ENCODE measurements at places on chromosomes 7 and 10.
A peak's percentile ranks its signal among the peaks of the same experiment; 100 is the strongest.

DNA sequence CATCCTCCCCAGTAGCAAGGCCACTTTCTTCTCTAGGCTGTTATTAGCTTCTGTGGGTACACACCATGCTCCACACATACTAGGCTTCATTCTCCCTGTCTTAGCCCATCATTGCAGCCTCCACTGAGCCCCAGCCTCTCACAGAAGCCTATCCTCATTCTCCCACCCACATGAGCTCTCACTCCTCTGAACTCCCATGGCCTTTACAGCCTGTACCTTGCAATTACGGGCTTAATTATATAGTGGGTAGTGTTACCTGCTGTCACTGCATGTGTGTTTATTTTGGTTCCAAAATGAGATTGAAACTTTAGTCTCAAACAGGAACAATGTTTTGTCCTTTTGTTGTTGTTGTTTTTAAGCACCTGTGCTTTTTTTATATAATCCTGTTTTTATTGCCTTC, 460.0 kb downstream of the KCNMA1 start:
- H3K4me1 ChIP-seq, result peaks cover 4% of the 10 kb centered on the region
- no peaks in the 10 kb centered on the region for H3K36me3 ChIP-seq
- no peak for DNase-seq
- no peak overlapping the region for H3K27ac ChIP-seq
- H3K27me3 ChIP-seq, result no peaks in the 10 kb centered on the region

DNA sequence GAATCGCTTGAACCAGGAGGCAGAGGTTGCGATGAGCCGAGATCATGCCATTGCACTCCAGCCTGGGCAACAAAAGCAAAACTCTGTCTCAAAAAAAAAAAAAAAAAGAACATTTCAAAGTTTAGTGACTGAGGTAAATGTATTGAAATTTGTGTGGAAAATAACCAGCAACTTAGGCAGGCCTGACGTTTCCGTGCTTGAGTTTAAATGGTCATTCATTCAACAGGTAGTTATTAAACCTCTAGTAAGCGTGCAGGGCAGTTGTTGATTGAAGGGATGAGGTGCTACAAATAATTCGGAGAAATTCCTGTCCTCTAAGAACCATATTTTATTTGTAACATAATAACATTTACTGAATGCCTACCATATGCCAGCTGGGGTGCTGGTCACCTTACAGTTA, 135.3 kb downstream of the PRKAG2 start:
- no peak overlapping the region for H3K27ac ChIP-seq
- DNase-seq, result no peak
- H3K4me3 ChIP-seq, result no peak overlapping the region
- no peaks in the 10 kb centered on the region for H3K27me3 ChIP-seq
- peaks cover 15% of the 10 kb centered on the region for H3K4me1 ChIP-seq
- H3K36me3 ChIP-seq, result peaks cover 2% of the 10 kb centered on the region

- H3K27ac ChIP-seq, result no peak overlapping the region
- no peak overlapping the region for H3K4me3 ChIP-seq
- no peaks in the 10 kb centered on the region for H3K27me3 ChIP-seq
- no peak for DNase-seq
Observed at GRCh38 chr10:115856580-115856979, 416.4 kb downstream of the GFRA1 start.

- H3K27me3 ChIP-seq, result peaks cover 23% of the 10 kb centered on the region
- no peak overlapping the region for H3K27ac ChIP-seq
- peaks cover 19% of the 10 kb centered on the region for H3K4me1 ChIP-seq
- no peak overlapping the region for H3K4me3 ChIP-seq
Observed at GRCh38 chr7:39317107-39317506, 249.1 kb upstream of the YAE1 start.

- H3K4me3 ChIP-seq, result no peak overlapping the region
- H3K4me1 ChIP-seq, result peaks cover 3% of the 10 kb centered on the region
- no peaks in the 10 kb centered on the region for H3K36me3 ChIP-seq
Observed at GRCh38 chr10:109019001-109019424, 904.3 kb downstream of the XPNPEP1 start.

DNA sequence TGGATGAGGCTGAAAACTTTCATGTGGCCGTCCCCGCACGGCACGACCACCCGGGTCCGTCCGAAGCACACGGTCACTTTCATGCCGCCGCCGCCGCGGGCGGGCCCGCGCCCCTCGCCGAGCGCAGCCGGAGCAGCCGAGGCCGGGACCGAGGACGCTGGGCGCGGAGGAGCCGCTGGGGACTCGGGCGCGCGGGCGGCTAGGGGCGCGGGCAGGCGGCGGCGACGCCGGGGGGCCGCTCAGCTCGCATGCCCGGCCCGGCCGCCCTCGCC, 247 bp downstream of the PARD3 start:
- DNase-seq, result no peak
- H3K4me1 ChIP-seq, result peaks cover 40% of the 10 kb centered on the region
- peaks cover 5% of the 10 kb centered on the region for H3K27me3 ChIP-seq
- no peaks in the 10 kb centered on the region for H3K36me3 ChIP-seq

DNA sequence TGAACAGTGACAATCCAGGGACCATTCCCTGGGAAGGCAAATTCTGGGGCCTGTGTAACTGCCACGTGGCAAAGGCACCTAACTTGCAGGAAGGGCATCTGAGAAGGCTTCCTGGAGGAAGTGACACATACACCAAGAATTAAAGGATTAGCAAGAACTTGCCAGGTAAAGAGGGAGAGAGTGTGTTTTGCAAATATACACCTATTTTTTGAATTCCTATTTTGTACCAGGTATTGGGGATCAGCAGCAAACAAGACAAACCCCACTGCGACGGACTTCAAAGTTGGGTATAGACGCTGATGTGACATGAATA, 206.5 kb upstream of the ZMIZ1 start:
- peaks cover 3% of the 10 kb centered on the region for H3K27me3 ChIP-seq
- no peak overlapping the region for H3K4me3 ChIP-seq
- no peaks in the 10 kb centered on the region for H3K36me3 ChIP-seq
- no peak for DNase-seq
- H3K27ac ChIP-seq, result no peak overlapping the region

DNA sequence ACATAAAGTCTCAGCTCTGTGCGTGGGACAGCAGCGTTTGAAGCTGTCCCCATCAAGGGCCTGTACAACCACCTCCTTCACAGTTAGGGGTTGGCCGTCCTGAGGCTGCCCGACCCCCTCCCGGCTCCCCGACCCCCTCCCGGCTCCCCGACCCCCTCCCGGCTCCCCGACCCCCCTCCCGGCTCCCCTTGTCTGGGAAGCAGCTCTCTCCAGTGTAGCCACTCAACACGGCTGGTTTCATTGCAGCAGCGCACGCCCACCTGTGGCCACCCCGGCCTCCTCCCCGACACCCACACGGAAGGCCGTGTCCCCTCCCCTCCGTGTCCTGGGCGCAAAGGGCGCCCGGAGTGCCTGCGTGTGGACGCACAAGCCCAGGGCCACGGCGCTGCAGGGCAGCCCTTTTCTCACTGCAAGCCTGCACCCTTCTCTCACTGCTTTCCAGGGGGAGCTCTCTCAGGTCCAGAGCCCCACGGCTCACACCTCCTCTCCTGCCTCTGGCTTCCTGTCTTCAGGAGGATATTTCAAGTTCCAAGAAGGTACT, 20.9 kb upstream of the FAM20C start:
- H3K36me3 ChIP-seq, result no peaks in the 10 kb centered on the region
- DNase-seq, result no peak
- H3K4me3 ChIP-seq, result no peak overlapping the region
- H3K27ac ChIP-seq, result no peak overlapping the region

DNA sequence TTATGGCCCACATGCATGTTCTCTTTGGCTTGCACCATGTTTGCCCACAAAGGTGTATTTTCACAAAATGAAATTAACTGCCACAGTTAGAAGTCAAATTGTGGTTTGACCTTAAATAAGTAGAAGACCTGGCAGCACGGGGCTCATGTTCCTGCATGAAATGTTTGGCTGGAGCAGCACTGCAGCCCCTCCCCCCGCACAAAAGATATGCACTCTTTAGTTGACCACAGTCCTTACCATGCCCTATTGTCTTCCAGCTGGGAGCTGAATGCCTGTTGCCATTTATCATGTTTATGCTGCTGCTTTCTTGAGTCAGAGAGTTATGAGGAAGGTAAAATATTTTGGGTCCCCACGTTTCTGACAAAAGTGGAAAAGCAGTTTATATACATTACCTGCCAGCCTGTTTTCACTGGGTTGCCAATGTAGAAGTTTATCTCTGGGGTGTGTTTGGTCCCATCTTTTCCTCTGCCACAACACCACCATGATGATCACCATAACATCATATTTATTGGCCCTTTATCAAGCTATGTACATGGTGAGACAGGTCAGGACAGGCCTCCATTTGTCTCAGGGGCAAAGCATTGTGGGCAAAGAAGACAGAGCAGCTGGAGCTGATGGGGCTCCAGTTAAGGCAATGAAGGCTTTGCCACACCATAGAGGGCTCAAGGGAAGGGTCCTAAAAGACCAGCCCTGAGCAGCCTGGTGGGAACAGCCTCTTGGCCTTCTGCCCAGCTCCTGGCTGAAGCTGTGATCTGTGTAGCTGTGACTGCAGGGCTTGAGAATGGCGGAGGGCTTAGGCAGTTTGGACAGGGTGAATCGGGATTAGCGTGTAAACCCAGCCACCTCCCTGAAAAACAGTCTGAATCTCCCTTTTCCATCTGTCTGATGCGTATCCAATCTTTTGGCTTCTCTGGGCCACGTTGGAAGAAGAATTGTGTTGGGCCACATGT, 5.4 kb downstream of the PRF1 start:
- DNase-seq, result no peak
- peaks cover 12% of the 10 kb centered on the region for H3K4me1 ChIP-seq

DNA sequence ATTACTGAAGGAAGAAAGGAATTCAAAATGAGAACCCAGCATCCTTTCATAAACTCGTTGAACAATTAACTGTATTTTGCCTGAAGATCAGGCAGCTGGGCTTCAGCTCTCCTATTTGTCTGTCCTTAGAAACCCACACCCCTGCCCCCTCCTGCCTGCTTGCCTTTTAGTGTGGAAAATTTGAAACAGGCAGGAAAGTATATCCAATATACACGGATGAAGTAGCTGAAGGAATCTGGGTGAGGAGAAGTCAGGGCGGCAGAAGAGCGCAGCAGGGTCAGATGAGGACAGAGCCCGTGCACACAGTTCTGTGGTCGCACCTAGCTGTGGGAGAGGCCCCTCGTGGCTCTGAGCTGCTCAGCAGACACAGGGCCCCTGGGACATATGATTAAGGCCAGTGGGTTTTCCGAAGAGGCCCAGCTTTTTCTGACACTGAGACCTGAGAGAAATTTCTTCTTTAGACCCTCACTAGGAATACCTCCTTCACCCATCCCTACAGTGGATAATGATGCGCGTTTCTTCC, 87.9 kb downstream of the ACTR3B start:
- H3K27ac ChIP-seq, result no peak overlapping the region
- DNase-seq, result no peak
- H3K36me3 ChIP-seq, result peaks cover 3% of the 10 kb centered on the region
- no peaks in the 10 kb centered on the region for H3K4me1 ChIP-seq

DNA sequence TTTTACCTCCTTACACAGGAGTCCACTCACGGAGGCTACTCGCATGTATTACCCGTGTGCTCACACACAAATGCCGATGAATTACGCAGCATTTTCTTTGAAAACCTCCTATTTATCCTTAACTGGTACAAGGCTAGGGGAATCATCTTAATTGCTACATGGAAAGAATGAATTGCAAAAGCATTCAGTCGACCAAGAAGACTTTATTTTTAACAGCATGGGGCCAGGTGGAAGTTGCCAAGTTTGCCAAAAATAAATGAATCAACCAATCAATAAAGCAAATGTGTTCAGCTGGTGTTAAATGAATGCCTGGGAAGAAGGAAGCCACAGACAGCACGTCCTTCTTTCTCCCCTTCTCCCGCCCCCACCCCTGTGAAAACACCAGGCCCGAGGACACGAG, 55.8 kb downstream of the CTBP2 start:
- no peak overlapping the region for H3K27ac ChIP-seq
- no peak overlapping the region for H3K4me3 ChIP-seq
- peaks cover 45% of the 10 kb centered on the region for H3K36me3 ChIP-seq
- H3K27me3 ChIP-seq, result no peaks in the 10 kb centered on the region
- no peak for DNase-seq

GRCh38 chr7:132121987-132122386, 454.3 kb downstream of the PLXNA4 start:
- H3K27me3 ChIP-seq, result peaks cover 25% of the 10 kb centered on the region
- no peak overlapping the region for H3K4me3 ChIP-seq
- H3K27ac ChIP-seq, result no peak overlapping the region
- DNase-seq, result no peak
- peaks cover 13% of the 10 kb centered on the region for H3K4me1 ChIP-seq

DNA sequence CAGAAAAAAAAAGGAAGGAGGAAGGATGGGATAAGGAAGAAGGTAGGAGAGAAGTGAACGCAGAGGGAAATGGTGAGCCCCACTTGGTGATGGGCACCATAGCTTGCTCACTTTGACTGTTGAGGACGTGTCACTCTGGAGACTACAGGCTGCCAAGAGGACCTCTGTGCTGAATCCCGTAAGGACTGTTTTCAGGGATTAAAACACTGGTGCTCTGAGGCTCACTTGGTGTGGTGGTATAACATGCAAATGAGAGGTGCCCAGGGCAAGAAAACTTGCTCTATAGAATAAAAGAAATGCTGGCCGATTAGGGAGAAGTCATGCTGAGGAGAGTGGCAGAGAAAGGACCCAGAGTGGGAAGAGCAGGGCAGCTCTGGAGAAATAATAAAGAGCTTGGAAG, 5.3 kb upstream of the IL2RA start:
- H3K4me1 ChIP-seq, result no peaks in the 10 kb centered on the region
- no peaks in the 10 kb centered on the region for H3K36me3 ChIP-seq
- H3K27ac ChIP-seq, result no peak overlapping the region
- no peak for DNase-seq
- H3K4me3 ChIP-seq, result no peak overlapping the region

GRCh38 chr7:130293521-130293920, 560 bp downstream of the CPA4 start:
- H3K4me3 ChIP-seq, result no peak overlapping the region
- DNase-seq, result no peak
- H3K27me3 ChIP-seq, result no peaks in the 10 kb centered on the region
- no peak overlapping the region for H3K27ac ChIP-seq
- H3K36me3 ChIP-seq, result no peaks in the 10 kb centered on the region

- no peaks in the 10 kb centered on the region for H3K27me3 ChIP-seq
- H3K4me1 ChIP-seq, result no peaks in the 10 kb centered on the region
- no peak overlapping the region for H3K4me3 ChIP-seq
- no peak overlapping the region for H3K27ac ChIP-seq
- no peak for DNase-seq
- H3K36me3 ChIP-seq, result no peaks in the 10 kb centered on the region
Observed at GRCh38 chr10:51861731-51862130, 162.3 kb upstream of the CSTF2T start.

DNA sequence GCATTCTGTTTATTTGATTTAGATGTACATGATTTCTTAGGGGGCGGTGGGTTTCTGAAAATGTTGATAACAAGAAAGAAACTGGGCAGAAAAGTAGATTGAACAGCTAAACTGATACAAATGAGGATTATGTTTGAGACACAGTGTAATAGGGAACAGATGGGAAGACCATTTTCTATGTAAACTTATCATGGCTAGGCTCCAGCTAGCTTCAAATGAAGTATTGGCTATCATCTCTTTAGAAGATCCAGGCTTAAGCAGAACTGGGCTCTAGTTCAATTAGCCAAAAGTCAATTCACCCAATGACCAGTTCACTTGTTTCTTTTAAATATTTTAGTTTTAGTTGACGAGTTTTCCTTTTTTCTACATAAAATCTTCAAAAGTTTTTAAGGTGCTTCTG, 639.5 kb downstream of the ANKRD7 start:
- H3K4me1 ChIP-seq, result peaks cover 10% of the 10 kb centered on the region
- H3K36me3 ChIP-seq, result no peaks in the 10 kb centered on the region
- no peaks in the 10 kb centered on the region for H3K27me3 ChIP-seq
- no peak overlapping the region for H3K4me3 ChIP-seq
- no peak overlapping the region for H3K27ac ChIP-seq

- peaks cover 4% of the 10 kb centered on the region for H3K4me1 ChIP-seq
- H3K27ac ChIP-seq, result no peak overlapping the region
- H3K4me3 ChIP-seq, result peak overlapping the region; percentile 52
- peaks cover 67% of the 10 kb centered on the region for H3K27me3 ChIP-seq
Observed at GRCh38 chr7:150799156-150799555, 1.0 kb downstream of the TMEM176B start.
